ENCODE measurements at places on chromosomes 6 and 20.

DNA sequence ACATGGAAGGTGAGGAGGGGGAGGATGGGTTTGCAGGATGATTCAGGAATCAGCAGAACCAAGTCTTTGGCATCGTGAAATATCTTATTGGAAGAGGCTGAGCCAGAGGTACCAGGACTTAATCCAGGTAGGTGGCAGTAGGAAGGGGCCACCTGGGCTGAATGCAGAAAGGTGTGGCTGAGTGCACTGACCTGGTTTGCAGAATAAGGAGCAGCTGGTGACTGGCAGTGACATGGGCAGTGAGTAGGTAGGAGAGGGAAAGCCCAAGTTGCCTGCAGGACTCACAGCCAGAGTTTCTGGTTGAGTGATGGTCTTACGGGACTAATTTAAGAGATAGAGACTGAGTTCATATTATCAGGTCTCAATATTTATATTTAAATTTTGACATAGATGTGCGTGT lies 1.1 kb upstream of the PBOV1 start:
- no peak for DNase-seq

GRCh38 chr20:59835448-59836395 lies 97.7 kb downstream of the SYCP2 start:
- no peak for DNase-seq

- peak; percentile 12 for DNase-seq
Observed at GRCh38 chr6:112434896-112435435, 87.8 kb downstream of the RFPL4B start.

GRCh38 chr6:35566794-35567193 lies 54.1 kb upstream of the TULP1 start:
- peak; percentile 34 for DNase-seq

GRCh38 chr6:114240796-114241195 lies 102.0 kb downstream of the HS3ST5 start:
- DNase-seq, result no peak

DNA sequence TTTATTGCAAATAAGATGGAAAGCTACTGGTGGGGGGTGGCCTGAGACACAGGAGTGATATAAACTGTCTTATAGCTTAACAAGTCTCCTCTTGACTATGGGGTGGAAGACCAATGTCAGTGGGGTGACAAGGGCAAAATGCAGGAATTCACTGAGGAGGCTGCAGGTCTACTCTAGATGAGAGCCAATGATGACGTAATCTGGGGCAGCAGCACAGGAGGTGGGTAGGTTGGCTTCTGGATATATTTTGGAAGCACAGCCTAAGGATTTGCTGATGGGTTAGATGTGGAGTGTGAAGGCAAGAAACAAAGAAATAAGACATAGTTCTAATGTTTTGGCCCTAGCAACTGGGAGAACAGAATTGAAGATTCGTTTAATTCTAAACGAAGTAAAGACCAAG lies 253.2 kb downstream of the PTPRT start:
- no peak for DNase-seq

- no peak for DNase-seq
Observed at GRCh38 chr6:132932588-132932987, 118.2 kb downstream of the RPS12 start.
